ENCODE measurements at places on chromosomes 16 and 17.

DNA sequence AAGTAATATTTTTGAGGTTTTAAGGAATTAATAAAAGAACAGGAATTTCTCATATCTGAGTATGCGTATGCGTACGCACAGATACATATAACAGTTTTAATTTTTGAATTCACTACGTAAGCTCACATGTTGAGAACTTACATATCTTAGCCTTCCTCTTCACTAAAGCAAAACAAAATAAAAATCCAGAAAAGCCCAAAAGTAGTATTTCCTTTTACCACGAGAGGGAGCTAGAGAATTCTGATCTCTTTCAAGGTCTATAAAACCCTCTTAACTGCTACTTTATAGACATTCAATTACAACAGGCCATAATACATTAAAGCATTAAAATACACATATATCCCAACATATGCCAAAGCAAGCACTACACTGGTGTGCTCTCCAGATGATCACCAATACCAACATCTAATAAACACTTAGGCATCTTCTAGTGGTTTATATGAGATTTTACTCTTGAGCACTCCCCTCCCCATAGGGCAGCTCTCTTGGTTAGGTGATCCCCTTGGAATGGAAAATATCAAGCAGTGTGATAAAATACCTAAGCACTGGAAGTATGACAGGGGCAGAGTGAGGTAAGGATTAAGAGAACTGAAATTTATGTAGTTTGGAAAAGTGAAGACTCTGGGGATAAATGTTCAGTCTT is 94.0 kb downstream of the SKAP1 start:
- DNase-seq, result peak; percentile 20

GRCh38 chr17:14123619-14124278 is 54.4 kb downstream of the COX10 start:
- DNase-seq, result no peak

- no peak for DNase-seq
Measured at GRCh38 chr17:42924891-42925290, 24.3 kb downstream of the G6PC1 start.

GRCh38 chr17:69757688-69758430 is 317.2 kb upstream of the KCNJ16 start:
- DNase-seq, result no peak

- DNase-seq, result no peak
Measured at GRCh38 chr16:189604-190186, 9.4 kb downstream of the HBQ1 start.

DNA sequence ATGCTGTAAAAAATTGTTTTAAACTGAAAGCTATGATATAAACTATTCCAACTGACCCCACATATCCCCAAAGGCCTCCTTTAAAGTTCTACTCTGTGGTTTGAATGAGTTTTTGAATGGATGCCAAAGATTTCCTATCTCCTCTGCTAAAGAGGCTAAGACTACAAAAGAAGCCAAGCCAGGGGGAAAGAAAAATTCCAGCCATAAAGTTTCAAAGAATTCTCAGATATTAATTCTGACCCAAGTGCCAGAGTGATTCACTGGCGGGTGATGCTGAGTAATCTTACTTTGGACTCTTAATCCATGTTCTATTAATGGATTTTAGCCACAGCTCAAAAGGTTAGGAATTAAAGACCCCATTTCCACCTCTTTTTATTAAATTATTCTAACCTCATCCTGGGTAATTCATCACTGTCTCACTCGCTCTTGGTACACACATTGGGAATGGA is 60.7 kb downstream of the HS3ST3A1 start:
- DNase-seq, result no peak

- DNase-seq, result no peak
Measured at GRCh38 chr17:40431231-40431602, 12.0 kb upstream of the IGFBP4 start.

DNA sequence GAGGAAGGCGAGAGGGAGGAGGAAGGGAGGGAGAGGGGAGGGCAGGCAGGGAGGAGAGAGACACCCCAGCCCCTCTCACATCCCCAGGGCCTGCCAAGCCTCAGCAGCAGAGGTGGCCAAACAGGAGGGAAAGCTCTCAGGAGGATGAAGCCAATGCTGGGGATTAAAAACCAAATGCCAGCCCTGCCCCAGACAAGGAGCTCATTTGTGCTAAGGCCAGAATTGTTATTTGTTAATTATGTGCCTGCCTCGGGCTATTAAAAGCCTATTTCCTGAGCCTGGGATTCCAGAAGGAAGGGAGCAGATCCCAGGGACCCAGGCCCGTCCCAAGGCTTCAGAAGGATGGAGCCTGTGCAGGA is 27.9 kb upstream of the GINS2 start:
- DNase-seq, result no peak

- DNase-seq, result no peak
Measured at GRCh38 chr16:31420037-31420436, 8.1 kb downstream of the COX6A2 start.

- DNase-seq, result no peak
Measured at GRCh38 chr17:45976755-45977505, 22.1 kb upstream of the STH start.

Data from NCI-H187 (cell line).